HFFc6 (cell line): ENCODE measurements at places on chromosomes 5 and 9. TPM values are rescaled to one million over a fixed set of nuclear protein-coding genes. Genes with fewer than 3 reads are reported as not detected.
A peak's percentile ranks its signal among the peaks of the same experiment; 100 is the strongest.

- DNase-seq, result no peak
These were observed 154.9 kb downstream of the FGF18 start for GRCh38 chr5:171574376-171574775.

DNA sequence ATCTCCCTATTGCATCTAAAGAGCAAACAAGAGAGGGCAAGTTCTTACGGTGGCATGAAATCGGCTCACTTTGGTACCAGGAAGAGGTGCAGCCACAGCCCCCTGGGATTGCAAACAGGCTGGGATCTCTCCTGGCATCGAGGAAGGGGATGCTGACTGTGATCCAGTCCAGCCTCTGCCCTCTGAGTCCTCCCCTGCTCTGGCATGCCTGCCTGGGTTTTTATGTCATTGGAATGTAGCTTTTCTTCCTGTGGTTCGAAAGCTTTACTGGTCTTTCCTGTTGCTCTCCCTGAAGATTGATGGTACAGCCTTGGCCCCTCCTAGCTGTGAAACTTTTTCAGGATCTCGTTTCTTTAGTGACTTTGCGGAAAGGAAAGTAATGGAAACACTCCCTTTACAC lies 6.6 kb downstream of the SLC46A2 start:
- DNase-seq, result peak; percentile 10

DNA sequence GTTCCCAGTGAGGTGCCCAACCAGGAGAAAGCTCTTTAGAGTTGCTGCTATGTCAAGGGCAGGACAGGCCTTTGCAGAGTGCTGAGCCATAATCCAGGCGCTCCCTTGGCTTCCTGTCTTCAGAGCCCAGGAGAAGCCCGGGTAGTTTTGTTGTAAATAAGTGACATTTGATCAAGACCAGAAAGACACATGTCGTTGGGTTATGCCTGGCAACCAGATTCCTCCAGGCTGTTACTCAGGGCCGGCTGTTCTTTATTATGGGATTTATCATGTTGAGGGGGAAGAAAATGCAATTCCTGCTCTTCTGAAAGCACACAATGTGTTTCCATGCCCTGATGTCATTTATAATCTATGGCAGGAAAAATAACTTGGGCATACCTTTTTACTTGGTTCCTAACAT lies 39.3 kb upstream of the SEMA4D start:
- no peak for DNase-seq

DNA sequence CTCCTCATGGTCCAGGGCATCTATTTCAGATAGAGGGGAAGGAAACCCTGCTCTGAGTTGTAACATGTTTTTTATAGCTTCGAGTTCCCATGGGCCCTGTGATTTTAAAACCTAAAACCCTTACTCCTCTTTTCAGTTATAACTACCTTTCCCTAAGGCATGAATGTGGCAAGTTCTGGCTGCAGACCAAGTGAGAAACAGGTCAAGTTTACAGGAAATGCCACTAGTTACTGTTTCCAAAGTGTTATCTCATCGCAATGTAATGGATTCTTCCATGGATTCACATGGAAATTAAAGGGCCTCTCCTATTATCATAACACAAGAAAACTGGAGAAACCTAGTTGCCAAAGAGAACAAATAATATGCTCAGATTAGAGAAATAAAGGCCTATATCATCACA lies 574.5 kb upstream of the GRAMD2B start:
- DNase-seq, result no peak

GRCh38 chr5:167771571-167771970 lies 519.9 kb upstream of the WWC1 start:
- no peak for DNase-seq

DNA sequence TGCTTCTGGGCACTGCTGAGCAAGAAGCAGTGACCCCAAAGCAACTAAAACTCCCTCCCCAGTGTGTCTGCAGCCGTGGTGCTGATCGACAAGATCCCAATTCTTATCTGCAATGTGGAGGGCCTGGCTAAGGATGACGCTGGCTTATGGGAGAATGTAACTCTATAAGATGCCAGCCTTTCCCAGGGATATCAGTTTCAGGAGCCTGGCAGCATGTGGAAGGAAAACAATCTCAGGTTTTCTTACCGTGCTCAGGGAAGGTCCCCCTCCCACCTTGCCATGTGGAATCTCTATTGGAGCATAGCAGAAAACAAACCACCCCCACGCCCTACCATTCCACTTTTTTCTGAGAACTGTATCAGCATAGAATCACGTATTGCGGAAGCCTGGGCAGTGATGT lies 87.7 kb upstream of the PTPN3 start:
- DNase-seq, result no peak

- no peak for DNase-seq
These were observed 117.9 kb downstream of the INSYN2B start for GRCh38 chr5:169862391-169862811.

GRCh38 chr9:133327834-133328484 lies 8.0 kb downstream of the SURF6 start:
- DNase-seq, result no peak

- peak; percentile 94 for DNase-seq
These were observed 85.0 kb downstream of the STK10 start for GRCh38 chr5:172102913-172103626.

DNA sequence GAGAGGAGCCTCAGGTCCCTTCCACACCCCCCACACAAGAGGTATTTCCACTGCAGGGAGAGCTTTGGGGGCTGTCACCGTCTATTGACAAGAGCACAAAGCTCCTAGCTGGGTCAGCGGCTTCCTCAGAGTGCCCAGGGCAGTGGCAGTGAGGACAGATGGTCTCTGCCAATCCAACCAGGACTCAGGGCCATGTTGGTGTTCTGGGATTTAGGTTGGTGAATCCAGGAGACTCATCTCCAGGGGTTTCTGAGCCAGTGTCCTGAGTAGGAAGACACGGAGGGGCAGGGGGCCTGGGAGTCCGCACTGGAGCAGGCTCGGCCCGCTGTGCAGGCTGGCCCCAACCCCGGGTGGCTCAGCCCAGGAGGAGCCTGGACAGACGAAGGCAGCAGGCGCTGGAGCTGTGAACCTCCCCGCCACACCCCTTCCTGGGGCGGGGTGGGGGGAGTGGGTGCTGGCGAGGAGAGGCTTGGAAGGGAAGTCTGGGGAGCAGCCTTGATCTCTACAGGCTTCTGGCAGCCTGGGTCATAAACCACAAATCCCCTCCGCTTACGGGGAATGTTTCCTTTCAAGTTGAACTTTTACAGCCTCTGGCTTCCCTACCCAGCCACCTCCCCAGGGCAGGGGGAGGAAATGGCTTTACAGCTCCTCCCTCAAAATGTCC lies 19.6 kb downstream of the CRB2 start:
- DNase-seq, result no peak

GRCh38 chr9:114487607-114488300 lies 17.5 kb downstream of the WHRN start:
- peak; percentile 66 for DNase-seq

- no peak for DNase-seq
These were observed 62.1 kb downstream of the RXRA start for GRCh38 chr9:134388289-134388808.

DNA sequence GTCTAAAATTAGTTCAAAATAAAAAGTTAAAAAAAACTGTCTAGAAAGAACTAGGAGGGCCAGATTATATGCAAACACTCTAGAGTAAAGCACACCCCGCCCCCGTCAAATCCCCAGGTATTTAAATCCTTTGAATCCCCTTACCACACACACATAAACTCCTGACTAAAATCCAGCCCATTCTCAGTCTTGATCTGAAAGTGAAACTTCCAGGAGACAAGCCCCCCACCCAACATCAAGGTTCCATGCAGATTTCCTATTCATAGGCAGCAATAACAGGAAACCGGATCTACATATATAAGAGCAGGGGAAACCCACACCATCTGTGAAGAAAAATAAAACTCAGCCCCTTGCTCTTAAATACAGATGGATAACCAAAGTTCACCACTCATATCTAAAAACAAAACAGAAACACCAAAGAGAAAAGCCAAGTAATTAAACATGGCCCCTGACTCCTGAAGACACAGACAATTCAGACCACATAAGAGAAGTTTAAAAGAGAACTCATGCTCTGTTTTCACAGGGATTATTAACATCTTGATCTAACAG lies 42.3 kb downstream of the MARCHF3 start:
- no peak for DNase-seq

Gene NTRK2
- 0.29 to 0.74 TPM (median 0.51 TPM) in 3 replicates for total RNA-seq

Gene SERINC5
- total RNA-seq, result 18.1 to 26.5 TPM (median 25.1 TPM) in 3 replicates

Gene CHSY3
- total RNA-seq, result 0.12 TPM in 1 of 3 replicates, not detected in the others

Gene PPP2R2B
- total RNA-seq, result not detected in 3 replicates

Gene CORO2A
- 0.84 to 2.5 TPM (median 2.0 TPM) in 3 replicates for total RNA-seq
